ENCODE measurements at places on chromosomes 7 and 10.

- no peak for DNase-seq
Observed at GRCh38 chr7:94049615-94050014, 45.5 kb upstream of the BET1 start.

GRCh38 chr7:36719083-36719632 is 5.1 kb downstream of the AOAH start:
- no peak for DNase-seq

DNA sequence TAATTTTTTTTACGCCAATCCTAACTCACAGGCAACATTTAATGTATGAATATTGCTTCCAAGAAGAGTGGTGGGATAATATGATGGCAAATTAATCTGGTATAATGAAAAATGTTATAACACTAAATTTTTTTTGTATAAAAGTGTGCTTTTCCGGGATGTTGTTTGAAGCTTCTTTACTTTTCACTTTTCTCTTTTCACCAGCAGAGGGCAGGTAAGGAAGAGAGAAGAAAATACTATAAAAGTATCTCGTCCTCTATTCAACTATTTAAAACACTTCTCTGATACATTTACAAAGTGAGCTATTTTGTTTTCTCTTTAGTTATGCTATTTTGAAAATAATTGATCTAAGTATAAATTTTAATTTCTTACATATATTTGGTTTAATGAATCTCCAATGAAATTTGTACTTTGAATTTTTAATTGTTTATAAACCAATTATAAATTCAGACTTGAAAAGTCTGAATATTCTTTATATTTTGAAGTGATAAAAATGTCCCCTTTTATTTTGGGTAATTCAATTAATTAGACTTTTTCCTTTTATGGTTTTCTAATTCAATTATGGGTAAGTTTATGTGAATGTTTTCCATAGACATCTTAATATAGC is 20.7 kb upstream of the CFTR start:
- DNase-seq, result no peak

DNA sequence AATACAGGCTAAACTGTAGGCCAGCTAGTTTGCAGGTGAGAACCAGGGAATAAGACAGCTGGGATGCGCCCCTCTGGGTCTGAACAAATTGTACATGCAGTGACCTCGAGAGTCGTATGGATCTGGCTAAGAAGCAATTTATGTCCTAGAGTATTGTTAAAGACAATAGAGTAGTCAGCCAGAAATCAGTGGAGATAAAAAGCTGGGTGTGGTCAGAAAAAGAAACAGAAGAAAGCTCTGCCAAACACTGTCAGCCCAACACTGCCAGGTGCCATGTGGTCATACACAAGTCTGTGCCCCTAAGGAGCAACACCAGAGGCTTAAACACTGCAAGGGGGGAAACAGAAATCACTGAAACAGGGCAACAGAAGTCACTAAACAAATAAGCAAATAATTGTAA is 62.2 kb downstream of the CNOT4 start:
- DNase-seq, result no peak

DNA sequence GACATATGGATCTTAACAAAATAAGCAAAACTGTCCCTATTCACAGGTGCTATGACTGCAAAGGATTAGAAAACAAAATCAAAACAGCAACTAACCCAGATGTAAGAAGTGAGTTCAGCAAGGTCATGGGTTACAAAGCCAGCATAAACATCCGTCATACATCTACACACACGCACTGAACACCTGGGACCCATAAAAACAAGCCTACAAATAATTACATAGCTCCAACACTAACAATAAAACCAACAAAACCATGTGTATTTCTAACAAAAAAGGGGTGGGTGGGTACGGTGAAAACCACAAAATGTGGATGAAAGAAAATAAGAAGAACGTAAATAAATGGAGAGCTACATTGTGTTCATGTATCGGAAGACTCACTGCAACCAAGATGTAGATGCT is 256.8 kb downstream of the ELFN1 start:
- DNase-seq, result no peak

DNA sequence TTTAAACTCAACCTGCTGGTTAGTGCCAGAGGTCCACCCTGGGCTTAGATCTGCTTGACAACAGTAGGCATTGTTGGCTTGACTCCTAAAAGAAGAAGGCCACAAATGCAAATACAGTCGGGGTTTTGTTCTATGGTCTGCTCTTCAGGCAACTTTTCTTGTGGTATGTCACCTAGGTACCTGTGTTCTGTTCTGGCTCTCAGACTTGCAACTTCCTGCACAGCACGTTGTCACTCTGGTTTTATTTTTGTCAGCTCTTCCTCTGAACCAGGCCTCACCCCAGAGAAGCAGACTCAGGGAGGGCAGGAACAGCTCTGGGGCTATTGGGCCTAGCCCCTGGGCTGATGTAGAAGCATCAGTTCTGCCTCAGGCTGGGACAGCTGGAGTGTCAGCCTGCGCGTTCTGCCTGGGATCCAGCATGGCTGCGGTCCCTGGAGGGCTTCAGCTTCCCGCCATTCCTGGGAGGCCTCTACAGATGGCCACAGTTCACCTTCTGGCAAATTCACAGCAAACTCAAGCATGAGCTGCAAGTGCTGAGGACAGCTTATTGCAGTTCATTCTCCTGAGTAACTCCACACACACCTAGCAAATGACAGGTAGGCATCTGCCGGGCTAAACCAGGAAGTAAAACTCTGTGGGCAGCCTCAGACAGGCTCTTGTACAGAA is 11.0 kb upstream of the PDCD4 start:
- no peak for DNase-seq

DNA sequence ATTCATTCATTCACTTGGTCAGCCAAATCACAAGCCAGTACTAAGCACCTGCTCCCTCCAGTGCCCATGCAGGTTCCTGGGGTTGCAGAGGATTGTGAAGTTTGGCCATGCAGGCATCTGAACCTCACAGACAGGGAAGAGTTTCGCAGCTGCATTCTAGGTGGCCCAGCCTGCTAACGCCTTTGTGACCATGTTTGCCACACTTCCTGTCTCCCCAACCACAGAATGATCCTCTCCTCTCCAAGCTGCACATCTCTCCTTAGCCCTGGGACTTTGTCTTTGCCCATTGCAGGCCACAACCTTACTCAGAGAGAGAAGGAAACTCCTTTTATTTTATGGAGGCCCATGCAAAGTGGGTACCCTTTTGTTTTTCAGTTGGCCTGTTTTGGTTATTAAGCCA is 31.8 kb downstream of the EPDR1 start:
- DNase-seq, result no peak

- no peak for DNase-seq
Observed at GRCh38 chr7:144854839-144855424, 19.1 kb upstream of the TPK1 start.

- DNase-seq, result no peak
Observed at GRCh38 chr7:3404501-3404900, 103.4 kb downstream of the SDK1 start.

DNA sequence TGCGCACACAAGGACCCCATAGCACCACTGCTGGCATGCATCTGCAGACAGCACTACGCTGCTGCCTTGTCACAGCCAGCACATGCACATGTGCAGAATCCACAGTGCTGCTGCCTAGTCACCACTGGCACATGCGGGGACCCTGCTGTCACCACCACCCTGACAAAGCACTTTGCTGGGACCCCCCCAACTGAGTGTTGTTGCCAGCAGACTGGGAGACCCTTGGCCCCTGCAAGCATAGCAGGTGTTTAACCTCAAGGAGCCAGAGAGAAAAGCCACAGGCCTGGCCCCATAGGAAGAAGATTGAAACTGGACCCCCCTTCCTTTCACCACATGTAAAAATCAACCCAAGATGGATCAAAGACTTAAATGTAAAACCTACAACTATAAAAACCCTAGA is 211.2 kb downstream of the ITGB1 start:
- no peak for DNase-seq

DNA sequence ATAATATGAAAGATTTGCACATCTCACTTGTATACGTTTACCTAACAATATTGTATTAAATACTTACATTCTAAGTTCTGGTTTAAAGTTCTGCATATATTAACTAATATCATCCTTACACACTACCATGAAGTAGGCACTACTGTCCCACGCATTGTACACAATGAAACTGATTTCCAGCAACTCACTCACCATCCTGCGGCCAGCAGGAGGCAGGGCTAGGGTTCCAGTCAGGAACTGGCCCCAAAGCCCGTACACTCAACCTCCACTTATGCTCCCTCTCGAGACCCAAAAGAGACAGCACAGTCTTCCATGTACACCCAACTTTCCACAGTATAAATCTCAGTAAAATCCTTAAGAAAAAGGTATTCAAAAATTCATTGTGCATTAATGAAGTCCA is 41.4 kb downstream of the GRID1 start:
- no peak for DNase-seq

GRCh38 chr7:20399521-20399920 is 68.8 kb downstream of the ITGB8 start:
- DNase-seq, result no peak

DNA sequence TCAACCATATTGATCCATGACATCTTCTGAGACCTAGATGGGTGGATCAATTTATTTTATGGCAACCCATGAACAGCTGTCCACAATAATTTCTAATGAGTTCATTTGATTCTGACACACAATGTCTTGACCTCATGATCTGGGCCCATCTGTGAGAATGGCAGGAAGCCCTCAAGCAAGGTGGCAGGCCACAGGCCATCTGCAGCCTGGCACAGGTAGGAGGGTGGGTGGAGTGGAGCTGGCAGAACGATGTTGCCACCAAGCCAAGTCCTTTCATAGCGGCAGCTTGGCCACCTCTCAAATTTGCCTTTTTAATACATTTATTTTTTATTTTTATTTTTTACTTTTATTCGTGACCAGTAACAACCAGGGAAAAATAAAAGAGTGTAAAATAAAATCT is 1181.6 kb upstream of the SORCS1 start:
- no peak for DNase-seq

DNA sequence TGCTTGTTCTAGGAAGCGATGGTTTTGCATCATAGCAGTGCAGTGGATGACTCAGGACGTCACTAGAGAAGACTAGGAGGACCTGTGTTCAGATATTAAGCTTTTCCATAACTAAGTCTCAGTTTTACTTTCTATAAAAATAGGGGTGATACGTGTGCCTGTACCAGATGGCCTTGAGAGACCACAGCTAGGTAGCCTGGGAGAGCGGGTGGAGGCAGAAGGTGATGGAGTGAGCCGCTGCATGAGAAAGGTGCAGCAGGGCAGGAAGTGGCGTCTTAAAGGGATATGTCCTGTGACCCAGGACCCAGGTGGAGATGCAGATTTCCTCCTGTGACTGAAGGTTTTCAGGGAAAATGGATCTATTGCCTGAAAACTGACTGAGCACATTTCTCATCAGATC is 304.9 kb downstream of the CDC14C start:
- DNase-seq, result no peak

DNA sequence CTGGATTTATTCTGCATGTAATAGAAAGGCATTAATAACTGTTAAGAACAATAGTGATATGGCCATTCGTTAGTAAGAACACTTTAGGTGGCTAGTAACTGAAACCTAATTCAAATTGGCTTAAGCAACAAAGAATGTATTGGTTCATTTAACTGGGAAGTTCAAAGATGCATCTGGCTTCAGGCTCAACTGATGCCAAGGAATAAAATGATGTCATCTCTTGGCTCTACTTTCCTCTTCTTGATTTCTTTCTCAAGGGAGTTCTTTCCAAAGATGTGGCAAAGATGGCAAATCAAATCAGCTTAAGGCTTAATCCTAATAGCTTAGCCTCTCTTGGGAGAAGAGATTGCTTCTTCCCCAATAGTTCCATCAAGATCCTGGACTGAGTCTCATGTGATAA is 51.6 kb downstream of the PIK3CG start:
- no peak for DNase-seq

DNA sequence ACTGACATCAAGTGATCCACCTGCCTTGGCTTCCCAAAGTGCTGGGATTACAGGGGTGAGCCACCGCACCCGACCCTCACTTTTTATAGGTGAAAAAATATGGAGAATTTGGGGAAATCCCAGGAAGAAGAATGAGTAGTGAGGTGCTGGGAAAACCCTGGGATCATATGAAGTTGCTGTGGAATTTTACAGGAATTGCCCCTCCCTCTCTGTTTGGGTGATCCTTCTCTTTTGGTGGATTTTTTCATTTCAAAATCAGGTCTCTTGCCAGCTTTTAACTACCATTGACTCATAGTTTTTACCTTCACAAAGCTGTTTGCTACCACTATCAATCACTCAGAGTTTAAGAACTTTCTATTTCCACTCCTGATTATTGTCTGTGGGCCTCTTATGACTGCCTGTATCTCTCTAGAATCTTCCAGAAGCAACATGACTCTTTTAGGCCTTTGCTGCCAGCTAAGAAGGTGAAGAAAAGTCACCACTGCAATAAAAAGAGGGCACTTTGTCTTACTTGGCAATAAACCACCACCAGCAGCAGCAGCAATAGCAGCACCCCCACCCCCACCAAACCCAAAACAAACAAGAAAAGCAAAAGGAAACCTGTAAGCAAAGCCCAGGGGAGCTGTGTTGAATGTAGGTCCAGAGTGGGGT is 4.0 kb upstream of the GIMAP8 start:
- no peak for DNase-seq

GRCh38 chr7:64463636-64464375 is 99.1 kb downstream of the ZNF680 start:
- DNase-seq, result no peak

DNA sequence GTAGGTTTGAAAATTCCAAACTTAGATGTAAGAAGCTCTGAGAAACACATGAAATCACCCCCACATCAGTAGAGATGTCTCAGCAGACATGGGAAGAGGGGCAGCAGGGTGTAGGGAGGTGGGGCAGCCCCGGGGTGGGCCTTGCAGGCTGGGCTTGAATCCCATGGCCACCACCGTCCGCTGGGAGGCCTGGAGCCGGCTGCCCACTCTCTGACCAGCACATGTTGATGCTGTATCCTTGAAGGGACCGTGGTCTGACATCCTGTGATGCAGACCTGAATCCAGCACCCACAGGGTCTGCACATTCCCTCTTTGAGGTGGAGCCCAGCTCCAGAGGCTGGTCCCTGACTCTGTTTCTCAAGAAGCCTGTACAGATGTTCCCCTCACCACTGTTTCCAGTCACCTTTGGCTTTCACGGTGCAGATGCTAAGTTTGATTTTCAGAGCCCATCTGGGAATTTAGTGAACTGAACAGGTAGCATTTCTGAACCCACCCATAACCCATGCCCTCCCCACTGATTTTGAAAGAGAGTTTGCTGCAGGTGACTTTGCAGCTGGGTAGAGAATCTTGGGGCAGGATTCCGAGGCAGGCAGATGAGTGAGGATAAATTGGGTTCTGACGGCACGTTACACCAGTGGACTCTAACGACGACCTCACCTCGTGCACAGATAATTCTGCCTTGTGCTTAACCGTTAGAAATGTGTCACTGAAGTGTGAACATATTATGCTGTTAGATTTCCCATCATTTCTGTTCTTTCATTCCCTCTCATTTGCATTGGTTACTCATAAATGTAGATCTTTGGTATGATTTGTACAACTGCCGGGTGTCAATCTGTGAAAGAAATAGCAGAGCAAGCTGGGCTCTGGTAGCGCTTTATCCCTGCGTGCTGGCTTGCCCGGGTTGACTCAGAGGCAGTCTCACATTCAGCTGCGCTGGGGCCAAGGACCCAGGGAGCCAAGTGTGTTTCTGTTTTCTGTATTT is 45.7 kb downstream of the IKZF1 start:
- no peak for DNase-seq

DNA sequence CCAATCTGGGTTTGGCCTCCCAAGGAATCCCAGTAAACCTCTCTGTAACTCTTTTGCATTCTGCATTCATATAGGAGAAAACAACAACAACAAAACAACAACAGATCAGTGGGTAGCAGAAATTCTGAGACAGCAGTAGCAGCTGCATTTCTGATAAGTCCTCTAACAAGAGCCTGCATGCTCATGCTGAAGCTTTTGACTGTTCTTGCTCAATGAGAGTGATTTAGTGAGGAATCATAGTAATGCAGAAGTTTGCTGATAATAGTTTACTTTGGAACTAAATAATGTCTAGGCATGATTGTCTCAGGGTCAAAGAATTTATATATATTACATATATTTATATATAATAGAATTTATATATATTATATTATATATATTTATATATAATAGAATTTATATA is 35.2 kb downstream of the BMPER start:
- DNase-seq, result no peak
